ENCODE measurements at places on chromosomes 3 and 15.

DNA sequence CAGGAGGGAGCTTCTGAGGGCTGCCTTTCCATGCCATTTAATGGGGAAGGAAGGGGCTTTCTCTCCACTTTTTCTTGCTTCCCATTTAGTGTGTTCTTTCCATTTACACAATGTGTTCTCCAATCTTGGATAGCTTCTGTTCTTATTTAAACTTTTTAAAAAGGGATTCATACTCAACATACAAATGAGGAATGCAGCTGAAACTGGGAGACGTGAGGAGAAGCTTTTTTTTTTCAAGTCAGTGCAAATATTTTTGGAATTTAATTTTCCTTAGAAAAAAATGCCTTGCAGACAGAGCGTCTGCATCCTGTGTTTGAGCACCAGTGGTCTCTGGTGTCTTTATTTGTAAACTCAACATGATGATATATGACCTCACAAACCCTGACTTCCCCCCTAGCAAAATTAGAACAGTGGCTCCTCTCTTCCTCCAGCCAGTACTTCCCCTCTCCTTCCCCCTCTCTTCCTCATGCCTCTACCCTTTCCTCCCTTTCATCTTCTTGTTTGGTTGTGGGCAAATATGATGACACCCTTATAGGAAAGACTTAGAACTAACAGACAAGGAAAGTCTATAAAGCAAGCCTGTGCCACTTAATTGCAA is 48.1 kb upstream of the PCSK6 start:
- no peak for DNase-seq

- no peak for DNase-seq
These were observed 150.0 kb downstream of the CDIN1 start for GRCh38 chr15:36729418-36729817.

DNA sequence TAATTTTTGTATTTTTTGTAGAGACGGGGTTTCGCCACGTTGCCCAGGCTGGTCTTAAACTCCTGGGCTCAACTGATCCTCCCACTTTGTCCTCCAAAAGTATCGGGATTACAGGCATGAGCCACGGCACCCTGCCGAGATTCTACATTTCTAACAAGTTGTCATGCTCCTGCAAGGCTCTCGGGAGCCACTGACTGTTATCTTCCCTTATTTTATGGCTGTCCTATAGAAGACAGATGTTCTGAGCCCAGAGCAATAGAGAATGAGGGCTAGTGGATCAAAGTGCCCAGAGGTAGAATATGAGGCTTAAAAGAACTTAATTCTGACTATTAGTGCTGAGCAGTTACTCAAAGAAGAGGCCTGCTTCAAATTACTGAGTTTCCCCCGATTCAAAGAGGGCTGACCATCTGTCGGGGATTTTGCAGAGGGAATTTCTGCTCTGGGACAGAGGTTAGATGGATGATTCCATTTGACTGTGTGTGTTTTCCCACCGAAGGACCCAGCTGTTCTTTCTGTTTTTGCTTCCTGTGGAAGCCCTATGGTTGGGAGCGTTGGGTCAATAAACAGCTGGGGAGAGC is 39.5 kb downstream of the ITPR1 start:
- no peak for DNase-seq

- DNase-seq = no peak
These were observed 30.2 kb upstream of the CRBN start for GRCh38 chr3:3209714-3210113.

- no peak for DNase-seq
These were observed 46.3 kb downstream of the SENP7 start for GRCh38 chr3:101466465-101467309.

DNA sequence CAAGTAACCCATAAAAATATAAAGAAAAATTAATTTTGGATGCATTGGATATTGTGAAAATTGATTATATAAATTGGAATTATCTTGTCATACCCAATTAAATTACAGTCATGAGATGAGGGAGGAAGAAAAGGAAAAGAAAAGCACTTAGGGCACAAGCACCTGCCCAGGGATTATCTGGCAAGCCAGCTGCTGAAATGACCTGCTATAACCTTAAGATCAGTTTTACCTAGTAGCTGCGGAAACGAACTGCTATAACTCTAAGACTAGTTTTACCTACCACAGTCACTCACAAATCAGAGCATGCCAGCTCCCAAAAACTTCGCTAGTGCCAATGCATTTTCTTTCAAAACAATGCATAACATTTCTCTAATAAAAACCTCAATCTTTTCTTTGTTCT is 26.2 kb downstream of the LRRFIP2 start:
- DNase-seq = no peak

DNA sequence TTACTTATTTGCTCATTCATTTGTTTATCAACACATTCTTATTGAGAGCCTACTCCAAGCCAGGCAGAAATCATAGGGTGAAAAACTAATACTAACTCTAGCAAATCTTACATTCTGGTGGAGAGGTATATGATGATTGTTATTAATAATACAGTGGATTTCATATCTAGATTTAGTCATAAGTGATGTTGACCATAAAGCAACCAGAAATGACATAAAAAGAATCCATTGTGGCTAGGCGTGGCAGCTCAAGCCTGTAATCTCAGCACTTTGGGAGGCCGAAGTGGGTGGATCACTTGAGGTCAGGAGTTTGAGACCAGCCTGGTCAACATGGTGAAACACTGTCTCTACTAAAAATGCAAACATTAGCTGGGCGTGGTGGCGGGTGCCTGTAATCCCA is 26.2 kb upstream of the IL20RB start:
- DNase-seq = no peak

DNA sequence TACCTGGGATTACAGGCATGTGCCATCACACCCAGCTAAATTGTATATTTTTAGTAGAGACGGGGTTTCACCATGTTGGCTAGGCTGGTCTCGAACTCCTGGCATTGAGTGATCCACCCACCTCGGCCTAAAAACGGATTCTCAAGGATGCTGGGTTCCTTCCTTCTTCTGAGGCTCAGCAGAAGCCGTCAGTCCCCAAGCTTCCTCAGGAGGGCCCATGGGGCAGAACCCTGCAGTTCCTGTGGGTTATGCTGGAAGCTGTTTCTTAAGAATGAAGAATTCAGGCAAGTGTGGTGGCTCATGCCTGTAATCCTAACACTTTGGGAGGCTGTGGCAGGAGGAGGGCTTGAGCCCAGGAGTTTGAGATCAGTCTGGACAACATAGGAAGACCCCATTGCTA is 29.0 kb upstream of the ZNF710 start:
- DNase-seq = no peak

DNA sequence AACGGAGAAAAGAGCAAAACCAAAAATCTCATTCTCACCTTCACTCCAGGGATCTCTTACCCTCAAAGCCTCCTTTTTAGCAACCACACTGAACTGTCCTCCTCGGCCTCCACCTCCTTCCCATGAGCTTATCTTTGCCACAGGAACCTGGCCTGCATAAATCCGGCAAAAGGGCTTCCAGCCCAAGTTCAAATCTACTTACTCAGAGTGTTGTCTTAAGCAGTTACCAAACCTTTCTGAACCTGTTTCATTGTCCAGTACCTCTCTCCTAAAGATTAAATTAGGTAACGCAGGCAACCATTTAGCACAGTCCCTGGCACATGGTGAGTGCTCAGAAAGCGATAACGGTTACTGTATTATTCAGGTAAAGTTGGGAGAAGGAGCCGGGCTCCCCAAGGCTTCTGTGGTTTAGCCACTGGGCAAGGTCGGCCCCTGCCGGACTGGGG is 777 bp downstream of the CIB1 start:
- no peak for DNase-seq

DNA sequence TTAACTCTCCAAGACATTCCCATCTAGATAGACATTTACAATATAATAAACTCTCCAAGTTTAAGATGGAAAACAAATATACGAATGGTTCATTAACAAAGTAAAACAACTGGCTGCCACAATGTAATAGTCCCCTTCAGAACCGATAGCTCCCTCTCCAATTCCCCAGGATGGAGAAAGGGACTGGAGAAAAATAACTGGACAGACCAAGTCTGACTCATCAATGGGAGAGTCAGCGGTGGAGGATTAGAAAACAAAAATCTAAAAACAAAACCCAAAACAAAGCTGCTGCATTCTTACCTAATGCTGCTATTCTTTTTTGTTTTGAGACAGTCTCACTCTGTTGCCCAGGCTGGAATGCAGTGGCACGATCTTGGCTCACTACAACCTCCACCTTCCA is 468.1 kb downstream of the SHQ1 start:
- DNase-seq = no peak

- no peak for DNase-seq
These were observed 38.0 kb downstream of the ANP32A start for GRCh38 chr15:68782589-68783161.

DNA sequence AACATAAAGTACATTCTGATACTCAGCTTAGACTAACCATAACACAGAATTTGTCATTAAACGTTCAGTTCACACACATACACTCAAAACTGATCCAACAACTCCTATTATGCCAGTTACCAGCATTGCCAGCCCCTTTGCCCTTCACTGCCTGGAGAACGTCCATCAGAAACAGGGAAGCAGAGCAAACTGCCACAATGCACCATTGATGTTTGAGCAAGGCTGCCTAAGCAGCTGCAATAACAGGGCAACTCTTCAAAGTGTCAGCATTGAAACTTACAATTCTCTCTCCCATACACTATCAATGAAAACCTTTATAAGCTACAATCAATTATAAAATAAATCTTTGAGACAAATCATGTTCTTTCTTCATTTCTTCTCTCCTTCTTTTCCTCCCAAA is 85.1 kb downstream of the ZBTB20 start:
- no peak for DNase-seq

DNA sequence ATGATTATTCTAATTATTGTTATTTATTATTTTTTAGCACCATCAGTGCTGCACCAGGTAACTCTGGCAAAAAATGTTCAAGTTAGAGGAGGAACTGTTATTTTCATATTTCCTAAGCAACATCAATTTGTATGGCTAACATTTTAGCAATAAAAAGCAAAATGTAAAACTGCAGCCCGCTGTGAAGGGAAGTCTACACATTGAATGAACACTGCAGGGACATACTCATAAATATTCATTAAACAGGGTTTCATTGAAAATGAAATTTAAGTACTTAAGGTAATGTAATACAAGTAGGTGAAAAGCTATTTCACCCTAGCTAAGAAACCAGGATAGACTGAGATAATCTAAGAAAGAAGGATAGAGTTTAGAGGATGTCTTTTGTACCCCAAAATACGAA is 532.7 kb downstream of the NLGN1 start:
- DNase-seq = no peak

DNA sequence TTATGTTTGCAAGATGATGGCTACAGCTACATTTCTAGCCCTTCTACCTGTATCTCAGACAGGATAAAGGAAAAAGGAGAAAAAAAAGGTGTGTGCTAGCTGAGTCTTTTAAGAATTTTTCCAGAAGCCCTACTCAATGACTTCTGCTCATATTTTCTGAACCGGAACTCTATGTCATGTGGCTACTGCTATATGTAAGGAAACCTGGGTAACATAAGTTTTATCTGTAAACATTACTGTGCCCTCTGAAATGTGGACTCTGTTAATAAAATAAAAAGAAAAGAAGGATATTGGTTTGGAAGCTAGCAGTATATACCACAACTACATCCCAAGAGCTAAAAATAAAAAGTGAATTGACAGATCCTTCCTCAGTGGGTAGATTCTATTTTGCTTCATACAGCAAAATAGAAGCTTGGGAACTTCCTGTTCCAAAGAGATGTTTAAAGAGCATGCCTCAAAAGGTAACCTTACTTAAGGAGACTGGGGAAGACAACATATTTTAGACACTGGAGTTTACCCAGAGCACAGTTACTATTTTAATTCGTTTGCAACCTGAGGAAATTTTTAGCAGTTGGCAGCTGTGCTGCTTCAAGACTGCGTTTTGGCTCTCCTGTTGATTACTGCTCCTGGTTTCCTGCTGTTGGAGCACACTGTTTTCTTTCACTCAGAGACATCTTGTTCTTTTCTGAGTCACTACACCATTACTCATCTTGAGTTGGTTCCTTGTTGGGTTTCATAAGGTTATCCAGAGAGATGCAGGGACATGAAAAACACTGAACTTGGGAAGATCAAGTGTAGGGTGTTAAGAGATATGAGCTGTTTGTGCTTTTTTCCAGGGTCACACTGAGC is 280.7 kb downstream of the NFKBIZ start:
- no peak for DNase-seq

- DNase-seq = no peak
These were observed 37.9 kb upstream of the TNFAIP8L3 start for GRCh38 chr15:51132384-51133139.

DNA sequence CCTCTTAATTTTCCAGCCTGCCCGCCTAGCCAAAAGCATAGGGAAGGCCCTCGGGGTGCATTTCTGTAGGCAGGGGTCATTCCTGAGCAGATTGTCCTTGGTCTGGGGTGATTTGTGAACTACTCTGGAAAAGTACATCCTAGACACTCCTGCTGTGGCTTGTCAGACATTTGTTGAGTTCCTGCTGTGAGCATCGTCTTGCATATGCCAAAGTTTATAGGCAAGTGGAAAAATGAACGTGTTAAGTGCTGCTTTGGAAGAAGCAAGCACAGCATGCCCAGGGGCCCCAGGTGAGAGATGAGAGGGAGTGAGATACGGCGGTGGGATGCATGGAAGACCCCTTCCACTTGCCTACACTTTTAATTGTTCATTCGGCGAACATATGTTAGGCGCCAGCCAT is 237.7 kb upstream of the ST8SIA2 start:
- DNase-seq = no peak

DNA sequence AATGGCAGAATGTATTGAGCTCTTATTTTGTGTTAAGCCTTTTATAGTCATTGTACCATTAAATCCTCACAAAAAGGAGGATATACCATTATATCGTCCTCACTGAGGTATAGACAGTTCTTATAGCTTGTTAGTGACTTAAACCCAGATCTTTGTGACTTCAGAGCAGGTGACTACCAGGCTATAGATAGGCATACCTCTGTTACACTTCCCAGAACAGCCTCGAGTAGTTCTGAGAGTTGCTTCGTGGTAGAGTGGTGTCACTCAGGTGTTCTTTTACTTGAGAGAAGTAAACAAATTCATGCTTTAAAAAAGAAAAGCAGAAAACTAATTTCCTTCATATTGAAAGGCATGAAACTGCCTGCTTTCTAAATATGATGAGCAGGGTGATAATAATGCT is 59.9 kb downstream of the SEC22A start:
- no peak for DNase-seq

DNA sequence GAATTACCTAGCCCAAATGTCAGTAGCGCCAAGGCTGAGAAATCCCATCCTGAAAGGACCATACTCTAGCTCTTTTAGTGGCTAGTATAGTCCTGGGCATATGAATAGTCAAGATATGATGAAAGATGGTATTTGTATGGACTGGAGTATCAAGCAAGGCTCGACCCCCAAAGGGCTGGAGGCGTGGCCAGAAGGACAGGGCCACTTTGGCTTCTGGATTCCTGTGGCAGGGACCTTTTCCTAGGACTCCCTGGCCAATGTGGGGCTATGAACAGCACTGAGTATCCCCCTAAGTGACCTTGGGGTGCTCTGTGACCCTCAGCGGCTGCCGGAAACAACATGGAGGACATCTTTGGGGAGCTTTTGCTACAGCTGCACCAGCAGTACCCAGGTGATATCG is 6.0 kb downstream of the MPI start:
- DNase-seq = no peak

GRCh38 chr15:51371266-51371665 is 29.8 kb downstream of the GLDN start:
- DNase-seq = no peak
